ENCODE measurements at places on chromosomes 2 and 18.
A peak's percentile ranks its signal among the peaks of the same experiment; 100 is the strongest.

DNA sequence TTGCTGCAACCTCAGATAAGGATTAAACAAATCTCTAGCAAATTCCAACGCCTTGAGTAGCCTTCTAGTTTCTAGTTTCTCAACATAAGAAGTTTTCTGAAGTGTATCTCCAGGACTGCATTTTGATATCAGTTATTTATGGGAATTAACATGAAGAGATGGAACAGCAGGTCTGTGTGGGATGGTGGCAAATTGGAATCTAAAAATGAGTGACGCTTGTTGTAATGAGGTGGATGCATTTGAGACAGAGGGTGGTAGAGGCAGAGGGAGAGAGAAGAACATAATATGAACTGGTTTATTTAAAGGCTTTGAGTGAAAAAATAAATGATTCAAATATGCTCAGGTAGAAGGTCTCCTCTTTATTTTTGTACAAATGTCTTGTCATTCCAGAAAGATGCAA is 446.8 kb upstream of the GCFC2 start:
- DNase-seq, result no peak

DNA sequence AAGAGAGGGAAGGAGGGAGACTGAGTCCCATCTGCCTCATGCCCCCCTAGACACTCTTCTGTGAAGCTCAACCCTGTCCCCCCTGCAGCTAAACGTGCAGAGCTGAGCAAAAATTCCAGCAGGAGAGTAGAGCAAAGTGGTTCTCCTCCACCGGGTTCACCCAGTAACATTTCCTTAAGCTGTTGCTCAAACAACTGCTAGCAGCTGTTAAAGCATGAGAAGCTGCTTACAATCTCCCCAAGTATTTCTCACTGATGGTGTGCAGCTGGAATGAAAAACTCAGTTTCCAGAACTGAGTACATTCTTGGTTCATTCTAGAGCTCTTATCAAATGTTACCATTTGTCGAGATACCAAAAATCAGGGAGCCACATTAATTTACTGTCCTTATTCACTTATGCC is 92.3 kb downstream of the STK39 start:
- DNase-seq, result no peak

- DNase-seq, result no peak
These were observed 411.4 kb downstream of the TSN start for GRCh38 chr2:122166820-122167219.

- no peak for DNase-seq
These were observed 39.6 kb downstream of the DOK1 start for GRCh38 chr2:74593826-74594772.

- DNase-seq, result no peak
These were observed 768.9 kb downstream of the SLC4A3 start for GRCh38 chr2:220396287-220396686.

DNA sequence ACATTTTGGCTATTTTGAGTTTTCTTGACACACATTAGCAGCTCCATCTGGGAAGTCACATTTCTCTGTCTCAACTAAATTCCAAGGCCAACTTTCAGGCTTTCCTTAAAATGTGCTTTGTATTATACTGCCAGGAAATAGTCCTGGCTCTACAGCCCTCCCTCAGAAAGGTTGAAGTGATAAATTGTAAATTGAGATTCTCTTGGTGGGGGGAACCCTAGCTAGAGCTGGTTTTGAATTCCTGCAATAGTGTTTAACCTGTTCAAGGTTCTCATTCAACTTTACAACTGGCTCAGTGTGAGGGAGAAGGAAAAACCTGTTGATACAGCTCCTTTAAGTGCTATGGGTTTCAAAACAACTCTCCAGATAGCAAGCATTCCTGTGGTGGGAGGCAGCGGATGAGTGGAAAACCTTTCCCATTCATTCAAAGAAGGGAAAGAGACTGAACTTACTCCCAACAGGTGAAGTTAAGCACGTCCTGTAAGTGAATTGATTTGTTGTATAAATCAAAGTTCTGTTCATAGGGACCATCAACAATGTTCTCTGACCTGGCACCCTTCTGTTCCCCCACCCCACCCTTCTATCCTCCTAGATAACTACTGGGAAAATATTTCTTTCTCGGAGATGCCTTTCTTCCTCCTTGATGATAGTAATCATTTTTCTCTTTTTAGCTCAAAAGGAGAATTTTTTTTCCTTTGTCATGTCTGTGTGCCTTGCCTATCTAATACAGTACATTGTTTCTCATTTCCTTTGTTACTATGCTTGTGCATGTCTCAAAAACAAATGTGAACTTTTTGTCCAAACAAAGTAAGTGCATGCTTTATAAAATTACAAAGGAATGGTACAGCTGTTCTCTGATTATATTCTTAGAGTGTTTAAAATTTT is 44.2 kb upstream of the SLC39A10 start:
- no peak for DNase-seq

GRCh38 chr2:43152741-43153647 is 73.4 kb downstream of the ZFP36L2 start:
- peak; percentile 13 for DNase-seq

- DNase-seq, result no peak
These were observed 1304.9 kb downstream of the DSC3 start for GRCh38 chr18:29737620-29738019.

DNA sequence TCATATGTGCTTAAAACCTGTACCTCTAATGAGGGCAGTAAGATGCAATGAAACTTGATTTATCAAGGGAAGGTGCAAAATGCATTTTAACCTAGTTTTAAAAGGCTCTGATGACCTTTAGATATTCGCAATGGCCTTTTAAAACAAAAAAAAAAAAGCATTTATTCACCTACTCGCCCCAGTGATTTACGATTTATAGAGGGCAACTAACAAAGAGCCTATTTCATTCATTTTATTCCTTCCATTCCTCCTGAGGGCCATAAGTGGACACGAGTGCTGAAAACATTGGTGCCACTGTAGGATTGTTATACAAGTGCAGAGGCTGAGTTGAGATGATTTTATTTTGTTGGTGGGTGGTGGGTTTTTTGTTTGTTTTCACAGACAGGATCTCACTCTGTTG is 48.1 kb downstream of the RNF152 start:
- DNase-seq, result no peak

GRCh38 chr2:191109888-191110287 is 40.9 kb downstream of the STAT4 start:
- DNase-seq, result no peak

GRCh38 chr2:229392196-229392595 is 121.1 kb upstream of the PID1 start:
- DNase-seq, result no peak

DNA sequence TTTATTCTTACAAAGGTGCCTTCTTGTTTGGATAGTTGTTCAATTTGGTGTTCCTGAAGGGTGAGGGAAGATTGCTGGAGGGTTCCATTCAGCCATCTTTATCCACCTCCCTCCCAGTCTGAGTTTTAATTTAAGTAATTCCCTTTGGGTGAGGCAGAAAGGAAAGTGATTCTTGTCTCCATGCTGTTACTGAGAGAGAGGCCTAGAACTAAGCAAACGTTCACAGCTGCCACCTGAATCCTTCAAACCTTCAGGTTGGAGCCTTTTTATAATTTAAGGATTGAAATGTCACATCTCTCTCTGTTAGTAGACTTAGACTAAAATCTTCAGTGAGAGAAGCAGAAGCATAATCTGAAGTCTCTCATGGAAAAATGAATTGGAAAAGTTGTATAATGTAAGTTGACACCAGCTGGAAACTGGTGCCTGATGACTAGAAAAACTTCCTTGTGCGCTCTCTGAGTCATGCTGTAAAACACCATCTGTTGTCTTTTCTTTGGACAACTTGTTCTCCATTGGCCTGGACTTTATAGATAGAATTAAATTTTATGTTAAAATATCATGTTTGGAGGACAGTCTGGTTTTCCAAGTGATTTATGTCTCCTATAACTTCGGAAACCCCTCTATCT is 14.6 kb downstream of the STRADB start:
- DNase-seq, result no peak

- DNase-seq, result no peak
These were observed 1702.6 kb upstream of the LRRTM1 start for GRCh38 chr2:82007071-82007664.

GRCh38 chr2:71353248-71353647 is 21.7 kb downstream of the ZNF638 start:
- DNase-seq, result no peak

DNA sequence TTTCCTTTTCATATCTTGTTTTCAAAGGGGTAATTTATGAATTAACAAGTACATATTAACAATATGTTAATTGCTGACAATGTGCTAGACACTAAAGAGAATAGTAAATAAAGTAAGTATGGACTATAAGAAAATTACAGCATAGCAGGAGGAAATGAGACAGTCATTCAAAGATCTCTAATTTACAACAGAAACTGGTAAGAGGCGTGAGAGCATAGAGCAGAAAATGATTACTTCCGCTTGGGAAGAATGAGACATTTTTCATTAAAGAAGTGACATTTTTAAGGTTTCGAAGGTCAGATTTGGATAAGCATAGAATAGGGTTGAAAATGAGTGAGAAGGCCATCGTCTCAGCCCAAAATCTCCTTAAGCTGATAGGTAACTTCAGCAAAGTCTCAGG is 184.4 kb upstream of the SESTD1 start:
- no peak for DNase-seq

DNA sequence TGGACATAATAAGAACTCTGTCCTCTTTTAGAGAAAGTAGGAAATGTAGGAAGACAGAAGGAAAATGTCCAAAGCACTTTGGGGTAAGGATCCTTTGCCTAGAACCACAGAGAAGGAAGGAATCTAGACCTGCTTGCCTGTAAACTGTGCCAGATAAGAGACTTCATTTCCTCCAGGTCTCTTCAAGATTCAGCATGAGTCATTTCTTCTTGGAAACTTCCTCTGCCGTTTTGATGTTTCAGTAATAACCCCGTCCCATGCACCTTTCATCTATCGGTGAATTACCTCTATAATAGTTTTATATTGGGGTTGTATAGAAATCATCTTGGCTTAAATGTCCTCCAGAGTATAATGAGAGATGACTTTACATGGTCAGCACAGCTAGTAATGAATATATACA is 63.2 kb upstream of the LRATD1 start:
- no peak for DNase-seq

DNA sequence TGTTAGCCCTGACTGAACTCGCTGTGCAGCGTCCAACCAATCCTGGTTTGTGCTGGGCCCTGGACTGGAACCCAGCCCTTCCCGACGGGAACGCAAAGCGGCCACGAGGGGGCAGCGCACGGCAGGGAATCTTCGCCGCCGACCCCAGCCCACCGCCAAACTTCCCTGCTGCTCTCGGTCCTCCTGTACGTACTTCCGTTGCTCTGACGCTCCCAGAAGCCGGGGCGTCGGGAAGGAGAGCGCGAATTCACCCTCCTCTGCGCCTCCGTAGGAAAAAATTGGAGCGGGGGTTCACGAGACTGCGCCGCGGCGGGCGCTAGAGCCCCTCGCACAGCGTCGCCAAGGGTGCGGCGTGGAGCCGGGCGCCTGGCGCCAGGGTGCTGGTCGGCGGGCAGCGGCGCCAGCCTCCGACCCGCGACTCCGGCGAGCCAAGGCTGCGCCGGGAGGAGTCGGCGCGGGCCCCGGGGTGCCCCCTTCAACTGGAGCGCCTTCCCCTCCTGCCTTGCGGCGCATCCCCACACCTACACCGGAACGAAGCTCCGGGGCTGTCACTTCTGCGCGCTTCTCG is 873 bp upstream of the SH3RF3 start:
- peak; percentile 66 for DNase-seq

DNA sequence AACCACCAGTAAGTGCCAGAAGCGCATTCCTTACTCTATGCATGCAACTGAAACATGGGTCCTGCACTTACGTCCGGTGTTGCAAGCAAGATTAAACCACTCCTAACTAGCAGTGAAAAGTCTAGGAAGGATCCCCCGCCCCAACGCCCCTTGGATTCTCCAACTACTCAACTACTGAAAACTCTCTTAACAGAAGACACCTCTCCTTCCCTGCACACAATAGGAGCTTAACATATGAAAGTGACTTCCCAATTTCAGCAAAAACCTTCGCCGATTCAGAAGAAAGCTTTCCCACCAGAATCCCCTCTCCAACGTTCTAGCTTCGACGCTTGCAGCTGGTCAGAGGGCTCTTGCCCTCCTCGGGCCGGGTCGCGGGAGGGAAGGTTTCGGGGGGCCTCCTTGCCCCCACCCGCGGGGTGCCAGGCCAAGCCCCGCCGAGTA is 578 bp downstream of the IWS1 start:
- DNase-seq, result peak; percentile 15

DNA sequence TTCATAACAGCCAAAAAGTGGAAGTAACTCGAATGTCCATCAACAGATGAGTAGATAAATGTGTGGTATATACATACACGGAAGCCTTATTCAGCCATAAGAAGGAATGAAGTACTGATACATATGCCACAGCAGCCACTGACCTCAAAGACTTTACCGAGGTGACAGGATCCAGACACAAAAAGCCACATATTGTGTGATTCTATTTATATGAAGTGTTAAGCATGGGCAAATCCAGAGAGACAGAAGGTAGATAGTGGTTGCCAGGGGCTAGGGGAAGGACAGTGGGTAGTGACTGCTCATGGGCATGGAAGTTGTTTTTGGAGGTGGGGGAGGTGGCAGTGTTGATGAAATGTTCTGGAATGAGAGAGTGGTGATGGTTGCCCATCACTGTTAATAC is 33.9 kb downstream of the ZAP70 start:
- no peak for DNase-seq

- no peak for DNase-seq
These were observed 130.3 kb downstream of the TMEFF2 start for GRCh38 chr2:192064459-192064858.

- no peak for DNase-seq
These were observed 230.8 kb upstream of the SMIM21 start for GRCh38 chr18:75658330-75658729.

GRCh38 chr2:73971722-73972121 is 13.0 kb upstream of the TET3 start:
- DNase-seq, result no peak

DNA sequence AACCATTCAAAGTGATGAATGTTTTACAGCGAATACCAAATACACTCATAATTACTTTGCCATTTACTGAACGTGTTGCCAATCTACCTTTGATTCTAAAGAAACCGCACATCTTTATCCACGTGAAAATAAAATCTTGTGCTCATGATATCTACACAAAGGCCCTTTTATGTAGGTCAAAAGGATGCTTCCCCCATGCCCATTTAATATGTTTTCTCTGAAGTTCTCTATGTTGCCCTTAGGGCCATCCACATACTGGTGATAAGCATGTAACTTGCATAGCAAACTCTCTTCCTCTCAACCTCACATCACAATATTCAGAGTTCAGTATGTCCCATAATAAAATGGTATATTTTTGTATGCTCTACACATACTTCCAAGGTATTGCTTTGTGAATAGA is 380.0 kb upstream of the FIGN start:
- DNase-seq, result no peak

DNA sequence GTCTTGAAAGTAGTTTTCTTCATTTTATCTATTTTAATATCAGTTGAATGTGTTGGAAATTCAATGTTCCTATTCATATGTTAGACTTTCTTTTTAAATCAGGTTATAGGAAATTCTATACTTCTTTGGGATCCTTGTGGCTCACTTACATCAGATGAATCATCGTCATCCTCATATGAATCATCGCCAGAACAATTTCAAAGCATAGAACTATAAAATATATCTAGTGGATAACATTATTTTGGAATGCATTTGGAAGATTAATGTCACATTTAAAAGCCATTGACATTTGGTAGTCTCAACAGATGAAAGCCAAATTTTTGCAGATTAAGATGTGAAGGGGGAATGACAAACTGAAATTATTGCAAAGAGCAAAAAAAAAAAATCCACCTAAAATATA is 94.1 kb downstream of the FAM161A start:
- DNase-seq, result no peak

GRCh38 chr18:57747809-57748680 is 55.1 kb downstream of the ATP8B1 start:
- DNase-seq, result no peak

GRCh38 chr2:98907966-98908905 is 27.8 kb downstream of the CRACDL start:
- DNase-seq, result peak; percentile 78

GRCh38 chr2:109218792-109219126 is 89.8 kb downstream of the SH3RF3 start:
- no peak for DNase-seq

All from NCI-H1105 treated with DMSO at 0.1 percent for 48 hours (cell line).